Activated T-helper 9 cell treated with anti-CD3 and anti-CD28 coated beads, Interleukin-2, amount 50 U/mL, for 16 hours (primary cell): ENCODE measurements at places on chromosomes 7 and 10.

DNA sequence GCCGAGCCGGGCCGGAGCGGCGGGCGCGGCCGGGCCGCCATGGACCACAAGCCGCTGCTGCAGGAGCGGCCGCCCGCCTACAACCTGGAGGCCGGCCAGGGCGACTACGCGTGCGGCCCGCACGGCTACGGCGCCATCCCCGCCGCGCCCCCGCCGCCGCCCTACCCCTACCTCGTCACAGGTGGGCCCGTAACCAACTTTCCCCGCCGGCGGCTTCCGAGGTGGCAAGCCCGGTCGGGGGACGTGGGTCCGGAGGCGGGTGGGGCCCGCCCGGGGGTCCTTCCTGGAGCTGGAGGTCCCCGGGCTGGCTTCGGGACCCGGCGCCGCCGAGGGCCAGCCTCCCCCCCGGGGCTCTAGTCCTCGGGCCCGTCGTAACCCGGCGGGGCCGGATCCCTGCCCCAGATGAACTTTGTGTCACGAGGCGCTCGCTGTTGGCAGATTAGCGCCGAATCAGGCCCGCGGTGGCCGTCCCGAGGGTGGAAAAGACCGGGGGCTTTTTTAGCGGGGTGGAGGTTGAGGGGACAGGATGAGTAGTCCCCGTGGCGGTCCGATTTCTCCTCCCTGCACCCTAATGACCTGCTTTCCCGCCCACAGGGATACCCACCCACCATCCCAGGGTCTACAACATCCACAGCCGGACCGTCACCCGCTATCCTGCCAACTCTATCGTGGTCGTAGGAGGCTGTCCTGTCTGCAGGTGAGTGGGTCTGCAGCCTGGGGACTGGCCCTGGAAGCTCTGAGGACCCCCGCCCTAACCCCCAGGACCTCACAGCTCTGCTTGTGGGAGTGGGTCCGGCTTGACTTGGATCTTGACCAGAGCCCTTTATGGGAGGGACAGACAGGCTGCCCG lies 496 bp downstream of the BRI3 start:
- DNase-seq, result no peak

- no peak for DNase-seq
These were observed 281.1 kb downstream of the PLXNA4 start for GRCh38 chr7:132295175-132295574.

- DNase-seq, result no peak
These were observed 116.6 kb upstream of the AOAH start for GRCh38 chr7:36840904-36841303.

DNA sequence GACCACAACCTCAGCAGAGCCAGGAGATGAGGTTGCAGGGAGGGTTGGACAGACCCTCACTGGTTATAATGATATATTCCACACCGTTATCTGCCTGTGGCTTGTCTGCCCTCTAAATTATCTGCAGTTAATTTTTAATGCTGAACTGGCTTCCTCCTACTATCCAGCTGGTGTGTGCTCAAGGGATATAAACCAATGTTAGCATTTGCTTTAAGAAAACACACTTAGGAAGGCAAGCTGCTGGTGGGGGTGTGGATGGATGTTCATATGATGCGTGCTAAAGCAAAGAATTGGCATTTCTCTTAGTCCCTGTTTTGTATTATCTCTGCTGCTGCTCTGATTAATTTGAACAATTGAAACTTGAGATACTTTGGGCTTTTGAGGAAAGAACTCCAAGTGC lies 132.2 kb upstream of the NPVF start:
- DNase-seq, result no peak

- no peak for DNase-seq
These were observed 25.0 kb downstream of the SLC25A28 start for GRCh38 chr10:99595236-99595635.

DNA sequence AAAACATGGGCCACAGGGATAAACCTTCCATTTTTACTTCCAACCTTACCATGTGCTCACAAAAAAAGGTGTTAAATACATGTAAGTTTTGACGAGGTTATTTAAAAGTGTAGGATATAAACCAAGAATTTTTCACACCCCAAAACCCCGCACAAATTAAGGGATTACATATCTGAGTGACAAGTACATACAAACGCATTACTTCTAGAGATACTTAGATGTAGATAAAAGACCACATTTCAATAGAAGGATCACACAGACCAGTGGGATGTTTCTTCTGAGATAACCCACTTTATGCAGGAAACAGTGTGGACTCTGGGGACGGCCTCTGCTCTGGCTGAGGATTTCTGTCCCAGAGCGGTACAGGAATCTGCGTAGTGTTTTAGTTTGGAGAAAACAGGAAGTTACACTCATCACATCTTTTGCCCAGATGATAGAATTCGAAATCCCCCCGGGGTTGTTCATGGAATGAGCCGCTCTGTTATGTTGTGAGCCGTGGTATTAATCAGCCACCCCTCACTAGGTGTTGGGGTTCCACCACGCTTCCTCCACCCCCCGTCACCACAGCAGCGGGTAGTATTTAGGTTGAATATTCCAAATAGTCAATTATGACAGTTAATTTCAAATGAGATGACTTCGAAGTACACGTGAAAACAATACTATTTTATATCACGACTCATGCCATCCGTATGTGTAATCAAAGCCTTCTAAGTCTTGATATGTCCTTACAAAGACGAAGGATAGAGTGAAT lies 1.3 kb upstream of the CUL1 start:
- DNase-seq, result peak; percentile 33

DNA sequence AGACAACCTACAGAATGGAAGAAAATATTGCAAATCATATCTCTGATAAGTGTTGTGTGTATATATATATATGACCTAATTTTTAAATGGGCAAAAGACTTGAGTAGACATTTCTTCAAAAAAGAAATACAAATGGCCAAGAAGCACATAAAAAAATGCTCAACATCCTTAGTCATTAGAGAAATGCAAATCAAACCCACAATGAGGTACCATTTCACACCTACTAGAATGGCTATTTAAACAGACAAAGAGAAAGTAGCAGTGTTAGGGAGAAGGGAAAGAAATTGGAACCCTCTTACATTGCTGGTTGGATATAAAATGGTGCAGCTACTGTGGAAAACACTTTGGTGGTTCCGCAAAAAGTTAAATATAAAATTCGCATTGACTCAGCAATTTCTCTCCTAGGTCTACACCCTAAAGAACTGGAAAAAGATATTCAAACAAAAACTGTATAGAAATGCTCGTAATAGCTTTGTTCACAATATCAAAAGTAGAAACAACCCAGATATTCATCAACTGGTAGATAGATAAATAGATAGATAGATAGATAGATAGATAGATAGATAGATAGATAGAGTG lies 16.3 kb downstream of the ACSL5 start:
- no peak for DNase-seq

- DNase-seq, result no peak
These were observed 31.1 kb upstream of the USP6NL start for GRCh38 chr10:11642566-11642965.

DNA sequence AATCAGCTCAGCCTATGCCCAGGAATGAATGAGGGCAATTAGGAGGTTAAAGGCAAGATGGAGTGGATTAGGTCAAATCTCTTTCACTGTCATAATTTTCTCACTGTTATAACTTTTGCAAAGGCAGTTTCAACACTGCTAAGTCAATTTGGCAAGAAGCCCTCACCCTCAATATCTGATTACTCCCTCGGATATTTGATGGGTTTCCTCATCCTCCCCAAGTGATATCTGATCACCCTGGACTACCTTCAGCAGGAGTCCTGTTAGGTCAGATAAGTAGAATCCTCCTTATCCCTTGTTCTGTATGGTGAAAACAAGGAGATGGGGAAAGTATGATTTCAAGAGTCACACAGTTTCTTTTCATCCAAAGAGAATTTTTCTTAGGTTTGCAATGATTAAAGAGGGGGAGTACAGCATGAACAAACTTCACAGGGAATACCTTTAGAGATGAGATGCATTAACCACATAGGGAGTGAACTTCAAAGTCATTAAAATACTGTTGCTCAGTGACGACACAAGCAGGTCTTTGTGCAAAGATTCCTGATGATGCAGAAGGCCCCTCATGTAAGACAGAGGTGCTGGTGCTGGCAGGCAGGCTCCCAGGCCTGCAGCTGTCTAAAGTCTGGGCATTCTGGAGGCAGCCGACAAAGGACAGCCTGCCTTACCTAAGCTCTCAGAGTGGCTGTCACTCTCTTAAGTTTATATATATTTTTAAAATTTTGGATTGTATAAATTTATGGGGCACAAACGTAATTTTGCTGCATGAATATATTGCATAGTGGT lies 75.4 kb upstream of the POM121L12 start:
- no peak for DNase-seq

- no peak for DNase-seq
These were observed 133.7 kb downstream of the PTPRZ1 start for GRCh38 chr7:122006687-122007086.

GRCh38 chr10:29256019-29256418 lies 32.9 kb upstream of the LYZL1 start:
- no peak for DNase-seq

- DNase-seq, result no peak
These were observed 1187.9 kb downstream of the XPNPEP1 start for GRCh38 chr10:108735380-108735779.

GRCh38 chr10:16989826-16990293 lies 139.8 kb downstream of the CUBN start:
- no peak for DNase-seq

- no peak for DNase-seq
These were observed 20.9 kb downstream of the CD36 start for GRCh38 chr7:80659120-80660055.

DNA sequence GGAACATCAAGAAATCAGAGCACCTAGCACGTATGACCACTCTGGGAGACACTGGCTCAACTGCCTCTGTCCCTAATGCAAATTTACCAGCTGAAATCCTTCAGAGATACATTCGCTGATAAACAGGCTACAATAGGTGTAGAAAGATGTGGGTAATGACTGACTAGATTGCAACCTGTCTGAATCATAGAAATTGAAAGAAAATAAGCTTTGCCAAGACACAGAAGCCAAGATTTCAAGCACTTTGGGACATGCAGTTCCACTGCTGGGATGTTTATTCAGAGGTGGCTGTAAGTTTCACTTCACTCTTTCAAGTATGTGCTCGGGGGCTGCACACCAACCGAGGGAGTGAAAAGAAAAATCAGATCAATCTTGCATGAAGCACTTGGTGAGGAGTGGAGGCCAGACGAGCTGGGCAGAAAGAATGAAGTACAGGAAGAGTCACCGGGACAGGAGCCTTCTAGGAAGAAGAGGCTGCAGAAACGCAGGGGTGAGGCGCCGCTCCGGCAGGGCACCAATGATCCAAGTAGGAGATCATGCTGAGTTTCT lies 276.7 kb downstream of the PARD3 start:
- DNase-seq, result no peak

GRCh38 chr10:104824380-104825006 lies 183.4 kb downstream of the SORCS3 start:
- DNase-seq, result no peak

DNA sequence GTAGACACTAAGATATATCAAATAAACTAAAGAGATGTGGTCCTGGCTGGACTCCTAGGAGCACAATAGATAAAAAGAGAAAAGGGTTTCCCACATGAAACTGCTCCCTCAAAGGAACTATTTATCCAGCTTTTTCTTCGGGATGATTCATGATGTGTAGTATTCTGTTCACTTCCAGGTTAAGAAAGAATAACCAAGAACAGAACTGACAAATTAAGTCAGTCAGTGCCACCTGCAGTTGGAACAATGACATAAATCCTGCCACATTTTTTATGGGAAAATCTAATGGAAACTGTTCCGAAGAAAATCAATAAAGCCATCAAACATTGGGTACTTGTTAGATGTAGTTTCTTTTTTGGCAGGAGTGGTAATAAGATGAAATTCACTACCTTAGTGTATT lies 87.1 kb downstream of the POLR1F start:
- DNase-seq, result no peak

- DNase-seq, result no peak
These were observed 15.8 kb downstream of the TAS2R39 start for GRCh38 chr7:143199040-143199439.

DNA sequence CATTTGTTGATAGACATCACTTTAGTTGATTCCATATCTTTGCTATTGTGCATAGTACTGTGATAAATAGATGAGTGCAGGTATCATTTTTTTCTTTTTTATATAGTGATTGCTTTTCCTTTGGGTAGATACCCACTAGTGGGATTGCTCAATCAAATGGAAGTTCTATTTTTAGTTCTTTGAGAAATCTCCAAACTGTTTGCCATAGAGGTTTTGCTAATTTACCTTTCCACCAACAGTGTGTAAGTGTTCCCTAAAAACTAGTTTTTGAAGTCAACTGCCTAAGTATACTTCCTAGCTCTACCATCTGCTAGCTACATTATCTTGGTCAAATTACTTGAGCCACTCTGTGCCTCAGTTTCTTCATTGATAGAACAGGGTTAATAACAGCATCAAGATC lies 31.5 kb upstream of the RSBN1L start:
- DNase-seq, result no peak

DNA sequence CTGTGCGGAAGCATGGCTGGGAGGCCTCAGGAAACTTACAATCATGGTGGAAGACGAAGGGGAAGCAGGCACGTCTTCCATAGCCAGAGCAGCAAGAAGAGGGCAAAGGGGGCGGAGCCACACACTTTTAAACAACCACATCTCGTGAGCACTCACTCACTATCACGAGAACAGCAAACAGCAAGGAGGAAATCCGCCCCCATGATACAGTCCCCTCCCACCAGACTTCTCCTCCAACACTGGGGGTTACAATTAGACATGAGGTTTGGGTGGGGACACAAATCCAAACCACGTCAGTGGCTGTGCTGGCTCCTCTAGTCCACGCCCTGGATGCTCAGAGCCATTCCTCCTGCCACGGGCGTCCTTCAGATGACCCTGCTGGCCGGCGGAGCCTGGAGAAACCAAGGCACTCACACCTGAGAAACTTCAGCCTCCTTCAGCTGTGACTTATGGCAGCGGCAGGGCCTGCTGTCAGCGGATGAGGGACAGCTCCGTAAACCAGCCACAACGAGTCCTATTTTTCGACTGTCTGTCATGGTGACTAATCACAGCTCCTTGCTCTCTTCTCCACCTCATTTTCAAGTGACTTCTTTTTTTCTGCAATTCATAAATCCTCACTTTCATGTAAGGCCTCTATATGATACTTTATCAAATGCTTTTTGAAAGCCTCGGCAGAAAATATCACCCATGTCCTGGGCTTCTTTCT lies 167.9 kb upstream of the PFKP start:
- no peak for DNase-seq
